Germinal center (tissue), 1 donor: ENCODE measurements at places on chromosomes 11 and 22.
A peak's percentile ranks its signal among the peaks of the same experiment; 100 is the strongest.

DNA sequence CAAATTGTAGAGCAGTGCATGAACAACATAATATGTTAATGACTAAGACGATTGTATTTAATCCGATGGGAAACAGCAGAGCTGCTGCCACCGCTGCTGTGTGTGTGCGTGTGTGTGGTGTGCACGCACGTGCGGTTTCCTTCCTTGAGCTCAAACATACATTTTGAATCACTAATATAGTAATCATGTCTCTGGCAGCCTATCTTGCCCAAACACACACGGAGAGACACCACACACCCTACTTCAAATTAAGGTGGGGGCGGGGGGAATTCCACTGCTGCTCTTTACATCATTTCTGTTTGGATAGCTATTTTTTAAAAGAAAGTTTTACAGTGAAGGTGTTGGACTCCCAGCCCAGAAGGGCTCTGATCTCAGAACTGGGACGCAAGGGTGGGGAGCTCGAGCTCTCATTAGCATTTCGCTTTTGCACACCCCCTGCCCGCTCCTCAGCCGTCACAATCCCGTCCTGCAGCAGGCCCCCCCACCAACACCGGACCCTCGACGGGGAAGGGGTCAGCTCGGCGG, 651 bp upstream of the FAM83F start:
- DNase-seq = no peak

DNA sequence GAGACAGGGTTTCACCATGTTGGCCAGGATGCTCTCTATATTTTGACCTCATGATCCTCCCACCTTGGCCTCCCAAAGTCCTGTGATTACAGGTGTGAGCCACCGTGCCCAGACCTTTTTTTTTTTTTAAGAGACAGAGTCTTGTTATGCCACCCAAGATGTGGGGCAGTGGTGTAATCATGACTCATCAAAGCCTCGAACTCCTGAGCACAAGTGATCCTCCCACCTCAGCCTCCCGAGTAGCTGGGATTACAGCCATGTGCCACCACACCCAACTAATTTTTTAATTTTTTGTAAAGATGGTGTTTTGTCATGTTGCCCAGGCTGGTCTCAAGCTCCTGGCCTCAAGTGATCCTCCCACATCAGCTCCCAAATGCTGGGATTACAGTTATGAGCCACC, 37.9 kb downstream of the IZUMO1R start:
- DNase-seq = no peak

- no peak for DNase-seq
Observed at GRCh38 chr22:44428941-44429830, 68.8 kb downstream of the RTL6 start.

GRCh38 chr11:114279792-114280546, 16.2 kb upstream of the NNMT start:
- DNase-seq = no peak

GRCh38 chr11:73787643-73788558, at the start of gene MRPL48:
Gene MRPL48, plus strand, starts transcription at chr11:73787874. Its CDS starts 98 bp downstream, at chr11:73787972.
- DNase-seq = peak; percentile 92
